ENCODE measurements at places on chromosomes 5 and 9. TPM values are rescaled to one million over a fixed set of nuclear protein-coding genes. Genes with fewer than 3 reads are reported as not detected.

The BDP1 gene
- 7.0 TPM for polyA plus RNA-seq

The PCDHB14 gene
- polyA plus RNA-seq = 1.0 TPM

The SLC34A3 gene
- not detected for polyA plus RNA-seq

The PCDHB12 gene
- 2.9 TPM for polyA plus RNA-seq

The PCDHGB3 gene
- 0.82 TPM for polyA plus RNA-seq

The PAIP1 gene
- polyA plus RNA-seq = 62.8 TPM

The LRRC19 gene
- 3.3 TPM for polyA plus RNA-seq

The C5orf46 gene
- polyA plus RNA-seq = 23.1 TPM

The SAP30L gene
- polyA plus RNA-seq = 28.8 TPM
